NCI-H510A (cell line): ENCODE measurements at places on chromosomes 5 and 9.

DNA sequence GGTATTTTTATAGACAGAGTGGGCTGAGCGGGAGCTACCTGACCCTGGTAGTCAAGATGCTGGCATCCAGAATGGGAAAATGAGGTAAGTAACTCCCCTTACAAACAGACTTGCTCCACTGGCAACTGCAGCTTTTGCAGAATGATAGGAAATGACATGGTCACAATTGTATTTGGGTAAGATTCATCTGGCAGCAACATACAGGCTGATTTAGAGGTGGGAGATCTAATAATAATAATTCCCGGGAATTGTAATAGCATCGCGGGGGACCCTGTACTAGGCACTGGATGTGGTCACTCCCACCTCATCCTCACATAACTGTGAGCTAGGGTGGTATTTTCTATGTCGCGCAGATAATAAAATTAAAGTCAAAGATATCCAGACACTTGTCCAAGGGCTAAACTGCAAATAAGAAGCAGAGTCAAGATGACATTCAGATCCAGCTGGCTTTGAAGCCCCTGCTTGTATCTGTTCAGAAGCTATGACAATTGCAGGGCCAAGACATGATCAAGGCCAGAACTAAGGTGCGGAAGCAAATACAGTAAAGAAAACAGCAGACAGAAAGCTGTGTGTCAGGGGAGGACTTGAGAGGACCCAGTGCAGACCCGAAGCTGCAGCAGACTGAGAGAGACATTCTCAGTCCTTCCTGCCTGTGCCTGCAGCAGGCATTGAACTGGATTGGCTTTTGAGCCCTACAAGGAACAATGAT is 507.2 kb downstream of the BNC2 start:
- DNase-seq: no peak

GRCh38 chr5:178524093-178524882 is 65.9 kb downstream of the COL23A1 start:
- DNase-seq: no peak

- DNase-seq: no peak
Measured at GRCh38 chr9:69130456-69131441, 43.3 kb upstream of the TJP2 start.

DNA sequence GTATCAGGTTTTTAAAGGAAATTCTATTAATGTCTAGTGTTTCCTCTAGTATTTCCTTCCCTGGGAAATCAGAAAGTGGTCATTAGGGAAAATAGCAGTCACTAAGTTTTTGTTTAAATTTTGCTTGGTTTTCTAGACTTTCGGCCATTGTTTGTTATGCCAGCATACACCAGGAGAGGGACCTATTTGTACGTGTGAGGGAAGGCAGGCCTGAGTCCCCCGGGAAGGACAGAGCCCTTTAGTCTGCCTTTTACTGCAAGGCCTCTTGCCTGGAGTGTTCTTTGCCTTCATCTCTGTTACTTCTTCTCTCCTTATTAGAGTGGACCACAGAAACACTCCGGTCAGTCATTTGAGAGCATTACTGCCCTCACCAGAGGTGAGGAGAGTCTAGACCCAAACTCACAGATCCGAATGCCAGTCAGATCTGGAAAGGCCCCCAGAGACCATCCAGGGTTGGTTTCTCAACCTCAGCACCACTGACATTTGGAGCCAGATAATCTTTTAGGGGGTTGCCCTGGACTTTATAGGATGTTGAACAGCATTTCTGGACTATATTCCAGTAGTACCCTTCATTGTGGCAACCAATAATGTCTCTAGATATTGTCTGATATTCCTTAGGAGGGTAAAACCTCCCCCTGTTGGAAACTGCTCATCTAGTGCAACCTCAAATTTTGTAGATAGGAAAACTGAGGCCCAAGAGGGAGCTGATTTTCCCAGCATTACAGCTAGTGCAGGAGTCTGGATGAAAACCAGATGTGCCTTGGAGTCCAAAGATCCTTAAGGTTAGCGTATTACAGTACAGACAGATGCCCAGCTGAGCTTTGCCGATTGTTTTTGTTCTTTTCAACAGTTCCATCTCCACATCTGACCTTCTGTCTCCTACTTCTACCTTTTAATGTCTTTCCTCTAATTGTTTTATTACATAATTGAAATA is 93.0 kb upstream of the NIPAL4 start:
- no peak for DNase-seq

- DNase-seq: no peak
Measured at GRCh38 chr5:145903113-145903512, 30.3 kb upstream of the GRXCR2 start.

GRCh38 chr9:68780720-68781119 is 75.7 kb downstream of the PIP5K1B start:
- DNase-seq: no peak

- no peak for DNase-seq
Measured at GRCh38 chr5:180358694-180359093, 5.6 kb upstream of the GFPT2 start.

DNA sequence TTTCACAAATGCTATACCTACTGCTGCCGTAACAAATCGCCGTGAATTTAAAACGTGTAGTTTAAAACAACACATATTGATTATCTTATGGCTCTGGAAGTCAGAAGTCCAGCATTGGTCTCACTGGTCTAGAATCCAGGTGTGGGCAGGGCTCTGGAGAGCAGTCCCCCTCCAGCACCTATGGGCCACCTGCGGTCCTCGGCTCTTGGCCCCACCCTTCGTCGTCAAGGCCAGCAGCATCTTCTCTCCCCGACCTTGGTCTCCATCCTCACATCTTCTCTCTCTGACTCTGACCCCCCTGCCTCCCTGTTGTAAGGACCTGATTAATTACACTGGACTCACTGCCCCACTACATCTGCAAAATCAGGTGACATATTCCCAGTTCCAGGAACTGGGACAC is 106.4 kb upstream of the COL5A1 start:
- DNase-seq: no peak

- DNase-seq: no peak
Measured at GRCh38 chr5:74476046-74476818, 164.3 kb downstream of the ENC1 start.
